Prostate gland (tissue), 2 donors: ENCODE measurements at places on chromosomes 12 and 14. TPM values are rescaled to one million over a fixed set of nuclear protein-coding genes. Genes with fewer than 3 reads are reported as not detected.

PROX2 gene
- total RNA-seq = not detected

EP400 gene
- total RNA-seq = 46.2 TPM

DNA sequence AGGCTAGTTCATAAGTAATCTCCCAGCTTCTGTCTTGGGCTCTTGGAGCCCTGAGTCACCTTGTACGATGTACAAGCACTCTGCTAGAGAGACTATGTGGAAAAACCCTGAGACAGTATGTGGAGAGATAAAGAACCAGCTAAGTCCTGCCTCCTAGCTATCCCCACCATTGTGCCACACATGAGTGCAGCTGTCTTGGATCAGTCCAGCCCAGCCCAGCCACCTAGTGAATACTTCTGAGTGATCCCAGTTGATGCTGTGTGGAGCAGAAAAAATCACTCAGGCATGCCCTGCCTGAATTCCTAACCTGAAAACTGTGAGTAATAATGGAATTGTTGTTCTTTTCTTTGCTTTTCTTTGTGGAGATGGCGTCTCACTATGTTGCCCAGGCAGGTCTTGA is 5.1 kb upstream of the SERPINA6 start:
- no peak overlapping the region for H3K27ac ChIP-seq
- no peak for DNase-seq
- H3K36me3 ChIP-seq = no peaks in the 10 kb centered on the region
- no peaks in the 10 kb centered on the region for H3K4me1 ChIP-seq
- H3K4me3 ChIP-seq = no peak overlapping the region

DNA sequence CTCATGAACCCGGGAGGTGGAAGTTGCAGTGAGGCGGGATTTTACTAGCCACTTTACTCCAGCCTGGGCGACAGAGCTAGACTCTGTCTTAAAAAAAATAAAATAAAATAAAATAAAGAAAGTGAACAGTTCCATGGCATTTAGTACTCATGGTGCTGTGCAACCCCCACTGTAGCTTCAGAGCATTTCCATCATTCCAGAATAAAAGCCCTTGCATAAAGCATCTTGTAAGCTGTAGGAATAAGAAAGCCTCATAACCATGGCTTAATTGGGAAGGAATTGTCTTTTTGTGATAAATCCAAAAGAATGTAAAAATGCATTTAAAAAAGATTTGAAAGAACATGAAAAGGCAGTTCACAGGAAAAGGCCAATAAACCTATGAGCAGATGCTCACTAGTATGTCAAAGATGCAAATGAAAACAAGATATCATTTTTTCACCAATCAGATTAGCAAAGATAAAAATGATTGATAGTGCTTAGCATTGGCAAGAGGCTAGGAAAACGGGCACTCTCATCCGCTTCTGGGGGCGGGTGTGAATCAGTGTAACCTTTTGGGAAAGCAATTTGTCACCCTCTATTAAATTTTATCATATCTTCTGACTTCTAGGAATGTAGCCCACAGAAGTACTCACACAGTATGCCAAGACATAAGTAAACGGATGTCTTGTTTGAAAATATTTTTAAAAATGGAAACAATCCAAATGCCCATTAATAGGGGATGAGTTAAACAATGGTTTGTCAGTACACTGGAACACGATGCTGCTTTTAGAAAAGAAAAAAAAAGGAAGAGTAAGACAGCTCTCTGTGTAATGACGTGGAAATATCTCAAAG is 46.6 kb downstream of the CFAP251 start:
- no peaks in the 10 kb centered on the region for H3K4me1 ChIP-seq
- H3K27me3 ChIP-seq = peaks cover 7% of the 10 kb centered on the region
- H3K36me3 ChIP-seq = no peaks in the 10 kb centered on the region
- H3K27ac ChIP-seq = no peak overlapping the region

DNA sequence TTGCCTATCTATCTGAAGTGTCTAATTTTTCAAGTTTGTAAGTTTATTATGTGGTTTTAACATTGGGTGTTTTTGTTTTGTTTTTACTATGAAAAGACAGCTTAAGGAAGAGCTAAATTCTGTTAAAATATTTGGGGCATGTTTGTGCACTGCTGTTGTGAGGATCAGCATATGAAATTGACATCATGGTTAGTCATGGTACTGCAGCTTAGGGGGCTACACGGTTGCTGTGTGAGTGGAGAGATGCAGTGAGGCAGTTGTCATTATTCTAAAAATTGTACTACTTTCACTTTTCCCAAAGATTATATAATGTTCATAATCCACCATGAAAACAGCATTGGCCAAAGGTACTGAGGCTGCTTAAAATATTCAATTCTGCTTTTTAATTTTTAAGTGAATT is 49.0 kb downstream of the ZC3H14 start:
- H3K4me3 ChIP-seq = no peak overlapping the region
- no peak overlapping the region for H3K27ac ChIP-seq
- H3K4me1 ChIP-seq = no peaks in the 10 kb centered on the region
- DNase-seq = no peak

NPFF gene
- total RNA-seq = not detected

DNA sequence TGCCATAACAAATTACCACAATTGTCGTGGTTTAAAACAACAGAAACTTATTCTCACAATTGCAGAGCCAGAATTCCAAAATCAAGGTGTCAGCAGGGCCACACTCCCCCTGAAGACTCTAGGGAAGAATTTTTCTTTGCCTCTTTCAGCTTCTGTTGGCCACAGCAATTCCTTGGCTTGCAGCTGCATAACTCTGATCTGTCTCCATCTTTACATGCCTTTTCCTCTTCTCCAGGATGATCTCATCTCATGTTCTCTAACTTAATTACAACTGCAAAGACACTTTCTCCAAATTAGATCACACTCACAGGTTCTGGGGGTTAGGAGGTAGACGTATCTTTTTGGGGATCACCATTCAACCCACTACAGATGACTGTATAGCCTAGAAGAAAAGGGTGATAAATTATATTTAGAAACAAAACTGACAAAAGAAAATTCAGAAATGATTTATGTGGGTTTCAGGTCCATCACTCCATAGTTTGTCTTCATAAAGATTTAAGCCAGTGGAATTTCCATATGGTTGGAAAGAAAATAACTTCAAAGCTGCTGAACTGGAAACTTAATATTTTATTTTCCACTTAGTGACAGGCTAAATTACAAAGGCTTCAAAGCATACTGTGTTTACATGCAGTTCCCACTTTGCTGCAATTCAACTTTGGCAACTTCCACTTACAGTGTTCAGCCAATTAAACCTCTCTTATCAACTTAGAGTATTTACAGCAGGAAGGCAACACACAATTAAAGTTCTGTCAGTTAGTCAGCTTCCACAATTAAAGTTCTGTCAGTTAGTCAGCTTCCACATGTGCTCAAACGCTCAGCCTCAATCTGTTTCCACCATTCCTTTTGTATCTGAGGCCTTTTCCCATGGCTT is 213.3 kb downstream of the EPS8 start:
- no peaks in the 10 kb centered on the region for H3K36me3 ChIP-seq
- no peak for DNase-seq

- no peaks in the 10 kb centered on the region for H3K4me1 ChIP-seq
- H3K27me3 ChIP-seq = no peaks in the 10 kb centered on the region
- no peak for DNase-seq
- no peak overlapping the region for H3K4me3 ChIP-seq
- no peak overlapping the region for H3K27ac ChIP-seq
- H3K36me3 ChIP-seq = no peaks in the 10 kb centered on the region
Observed at GRCh38 chr12:97714107-97714563, 251.5 kb downstream of the RMST start.

IL26 gene
- total RNA-seq = not detected

DNA sequence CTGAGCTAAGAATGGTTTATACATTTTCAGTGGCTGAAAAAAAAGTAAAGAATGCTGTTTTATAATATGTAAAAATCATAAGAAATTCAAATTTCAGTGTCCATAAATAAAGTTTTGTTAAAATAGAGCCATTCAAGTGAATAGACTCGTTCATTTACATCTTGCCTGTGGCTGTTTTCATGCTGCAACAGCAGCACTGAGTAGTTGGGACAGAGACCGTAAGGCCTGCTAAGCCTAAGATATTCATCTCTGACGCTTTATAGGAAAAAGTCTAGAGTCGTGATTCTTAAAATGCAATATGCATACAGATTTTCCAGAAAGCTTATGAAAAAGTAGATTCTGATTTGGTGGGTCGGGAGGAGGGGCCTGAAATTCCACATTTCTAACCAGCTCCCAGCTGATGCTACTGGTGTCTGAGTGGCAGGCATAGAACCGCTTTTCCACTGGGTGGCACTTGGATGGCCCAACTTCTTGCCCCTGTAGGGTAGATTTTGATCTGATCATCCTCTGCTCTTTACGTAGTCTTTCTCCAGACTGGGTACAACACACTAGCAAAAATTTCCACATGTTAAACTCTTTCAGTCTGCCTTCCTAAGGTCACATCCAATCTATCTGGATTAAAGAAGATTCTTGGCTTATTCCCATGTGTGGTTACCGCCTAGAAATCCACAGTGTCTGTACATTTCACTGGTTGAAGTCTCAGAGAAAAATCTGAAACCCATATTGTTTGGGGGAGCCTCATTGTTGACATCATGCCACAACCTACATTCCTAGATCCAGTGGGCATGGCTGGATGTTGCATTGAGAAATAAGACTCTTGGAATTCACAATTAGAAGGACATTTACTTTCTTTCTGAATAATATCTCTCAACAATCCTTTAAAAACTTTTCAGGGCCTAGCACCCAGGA is 151.2 kb downstream of the C12orf75 start:
- H3K27ac ChIP-seq = no peak overlapping the region
- DNase-seq = no peak
- H3K4me1 ChIP-seq = no peaks in the 10 kb centered on the region
- H3K27me3 ChIP-seq = no peaks in the 10 kb centered on the region

GRCh38 chr14:94548999-94549985 is 11.9 kb upstream of the SERPINA4 start:
- H3K27ac ChIP-seq = no peak overlapping the region
- no peaks in the 10 kb centered on the region for H3K27me3 ChIP-seq
- no peak overlapping the region for H3K4me3 ChIP-seq
- DNase-seq = peak; percentile 32
- no peaks in the 10 kb centered on the region for H3K36me3 ChIP-seq

DNA sequence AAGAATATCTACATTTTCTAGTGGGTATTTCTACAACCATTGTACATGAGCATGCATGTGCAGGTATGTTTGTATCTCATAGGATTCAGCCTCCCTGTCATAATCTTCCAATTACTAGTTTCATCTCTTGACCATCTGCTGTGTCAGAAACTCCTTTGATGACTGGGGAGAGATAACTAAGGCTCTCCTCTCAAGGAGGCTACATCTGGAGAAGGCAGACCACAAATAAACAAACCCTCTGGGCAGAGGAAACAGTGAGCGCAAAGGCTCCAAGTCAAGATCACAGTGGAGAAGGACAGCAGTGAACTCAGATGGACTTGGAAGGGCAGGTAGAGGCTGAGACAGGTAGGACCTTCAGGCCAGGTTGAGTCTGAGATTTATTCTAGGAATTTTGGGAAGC is 166.4 kb downstream of the PELI2 start:
- H3K36me3 ChIP-seq = no peaks in the 10 kb centered on the region
- H3K4me1 ChIP-seq = no peaks in the 10 kb centered on the region
- DNase-seq = no peak
- H3K27ac ChIP-seq = no peak overlapping the region

LTBP2 gene
- 47.0 TPM for total RNA-seq

- H3K4me3 ChIP-seq = no peak overlapping the region
- peak; percentile 50 for DNase-seq
- H3K27me3 ChIP-seq = no peaks in the 10 kb centered on the region
- H3K36me3 ChIP-seq = no peaks in the 10 kb centered on the region
- no peak overlapping the region for H3K27ac ChIP-seq
Observed at GRCh38 chr14:63770187-63770807, 42.4 kb upstream of the SGPP1 start.

DNA sequence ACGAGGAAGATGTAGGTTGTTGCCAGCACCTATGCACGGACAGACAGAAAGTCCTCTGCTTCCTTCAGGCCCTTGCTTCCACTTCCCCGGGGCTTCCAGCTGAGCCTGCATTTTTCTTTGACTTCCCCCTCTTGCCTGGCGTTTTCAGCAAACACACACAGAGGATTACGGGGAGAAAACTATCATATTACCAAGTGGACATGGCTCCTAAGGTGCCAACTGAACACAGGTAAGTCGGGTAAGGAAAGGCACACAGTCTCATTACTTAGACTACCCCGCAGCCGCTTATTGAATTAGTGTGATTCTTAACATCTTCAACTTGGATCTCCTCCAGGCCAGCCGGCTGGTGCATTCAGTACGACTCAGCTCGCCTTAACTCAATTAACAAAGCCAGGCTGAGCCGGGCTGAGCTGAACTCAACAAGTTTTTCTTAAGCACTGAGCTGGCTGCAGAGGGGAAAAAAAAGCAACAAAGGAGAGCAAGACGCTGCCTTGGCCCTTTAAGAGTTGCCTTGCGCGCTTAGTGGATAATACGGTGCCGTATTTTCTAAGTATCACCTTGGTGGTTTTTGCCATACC is 19.2 kb upstream of the MAP1LC3B2 start:
- H3K27me3 ChIP-seq = no peaks in the 10 kb centered on the region
- H3K36me3 ChIP-seq = no peaks in the 10 kb centered on the region
- no peaks in the 10 kb centered on the region for H3K4me1 ChIP-seq
- H3K27ac ChIP-seq = peak overlapping the region; percentile 25
- no peak overlapping the region for H3K4me3 ChIP-seq

DNA sequence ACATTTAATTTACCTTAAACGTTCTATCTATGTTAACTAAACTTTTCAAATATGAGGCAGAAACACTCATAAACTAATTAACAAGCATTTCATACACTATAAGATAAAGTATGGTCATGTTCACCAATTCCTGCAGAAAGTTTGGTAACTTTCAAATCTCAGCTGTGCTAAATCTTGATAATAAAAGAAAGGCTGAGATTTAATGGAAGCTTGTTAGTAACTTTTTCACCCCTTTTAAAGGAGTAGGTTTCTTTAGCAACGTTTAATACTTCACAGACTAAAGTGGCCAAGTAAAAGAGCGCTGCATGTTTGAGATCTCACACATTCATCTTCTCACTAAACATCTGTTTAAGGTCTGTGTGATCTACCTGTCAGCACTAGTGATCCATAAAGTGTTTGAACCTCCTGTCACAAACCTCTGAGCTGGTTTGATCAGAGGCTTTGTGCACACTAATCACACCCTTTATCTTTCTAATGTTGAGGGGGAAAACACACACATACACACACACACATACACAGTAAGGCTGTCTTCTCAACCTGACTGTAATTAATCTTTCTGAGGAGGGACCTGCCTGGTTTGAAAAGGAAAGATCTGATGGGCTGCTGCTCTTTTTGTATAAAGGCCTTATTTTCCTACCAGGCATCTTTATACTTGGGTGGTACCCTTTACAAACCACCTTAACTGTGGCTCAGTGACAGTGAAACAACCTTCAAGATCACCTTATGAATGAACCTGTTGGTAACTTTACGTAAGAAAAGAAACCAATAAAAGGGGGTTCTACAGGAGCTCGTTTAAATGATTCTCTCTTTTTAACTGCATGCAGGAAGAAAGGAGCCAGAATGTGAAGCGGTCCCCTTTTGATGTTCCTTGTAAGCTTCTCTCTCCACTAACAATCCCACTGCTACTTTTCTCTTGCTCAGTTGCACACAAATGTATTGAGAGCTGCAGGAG is 244.2 kb downstream of the SOX5 start:
- H3K4me3 ChIP-seq = no peak overlapping the region
- no peaks in the 10 kb centered on the region for H3K27me3 ChIP-seq
- no peaks in the 10 kb centered on the region for H3K36me3 ChIP-seq
- DNase-seq = no peak
- H3K27ac ChIP-seq = no peak overlapping the region

GRCh38 chr12:62260733-62261683 is 804 bp downstream of the USP15 start:
- peak overlapping the region; percentile 78 for H3K4me3 ChIP-seq
- H3K36me3 ChIP-seq = no peaks in the 10 kb centered on the region
- peak; percentile 16 for DNase-seq
- H3K4me1 ChIP-seq = no peaks in the 10 kb centered on the region
- peak overlapping the region; percentile 95 for H3K27ac ChIP-seq

RPS6KL1 gene
- 1.5 TPM for total RNA-seq

GRCh38 chr14:67882986-67883555 is 63.5 kb downstream of the RAD51B start:
- H3K4me1 ChIP-seq = no peaks in the 10 kb centered on the region
- H3K36me3 ChIP-seq = no peaks in the 10 kb centered on the region
